ENCODE measurements at places on chromosomes 1 and 21. TPM values are rescaled to one million over a fixed set of nuclear protein-coding genes. Genes with fewer than 3 reads are reported as not detected.
A peak's percentile ranks its signal among the peaks of the same experiment; 100 is the strongest.

DNA sequence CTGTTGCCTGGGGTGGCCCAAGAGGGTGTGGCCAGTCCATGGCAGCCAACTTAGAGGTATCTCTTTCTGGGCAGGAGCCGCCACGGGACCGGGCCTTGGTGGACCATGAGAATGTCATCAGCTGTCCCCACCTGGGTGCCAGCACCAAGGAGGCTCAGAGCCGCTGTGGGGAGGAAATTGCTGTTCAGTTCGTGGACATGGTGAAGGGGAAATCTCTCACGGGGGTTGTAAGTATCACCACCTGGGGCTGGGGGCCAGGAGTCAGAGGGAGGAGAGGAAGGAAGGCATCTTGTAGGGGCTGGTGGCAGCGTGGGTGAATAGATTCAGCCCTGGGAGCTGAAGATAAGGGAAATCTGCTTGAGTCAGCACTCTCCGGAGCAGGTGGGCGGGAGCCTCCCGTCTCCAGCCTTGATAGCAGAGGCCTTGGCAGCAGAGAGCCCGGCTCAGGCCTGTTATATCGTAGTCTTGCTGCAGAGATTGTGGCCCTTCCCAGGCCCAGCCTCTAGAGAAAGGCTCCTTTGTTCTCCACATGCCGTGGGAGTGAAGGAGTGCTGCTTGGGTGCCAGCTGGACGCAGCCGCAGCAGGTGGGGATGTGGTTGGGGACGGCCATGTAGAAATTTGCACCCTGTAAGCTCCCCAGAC, 25.4 kb downstream of the PHGDH start:
- DNase-seq: no peak

GRCh38 chr21:41612674-41613532, 104.9 kb upstream of the TMPRSS2 start:
- peak; percentile 17 for DNase-seq

GRCh38 chr1:56199956-56200355, 379.4 kb downstream of the PLPP3 start:
- no peak for DNase-seq

GRCh38 chr1:33331444-33332356, 10.8 kb upstream of the A3GALT2 start:
- no peak for DNase-seq

DNA sequence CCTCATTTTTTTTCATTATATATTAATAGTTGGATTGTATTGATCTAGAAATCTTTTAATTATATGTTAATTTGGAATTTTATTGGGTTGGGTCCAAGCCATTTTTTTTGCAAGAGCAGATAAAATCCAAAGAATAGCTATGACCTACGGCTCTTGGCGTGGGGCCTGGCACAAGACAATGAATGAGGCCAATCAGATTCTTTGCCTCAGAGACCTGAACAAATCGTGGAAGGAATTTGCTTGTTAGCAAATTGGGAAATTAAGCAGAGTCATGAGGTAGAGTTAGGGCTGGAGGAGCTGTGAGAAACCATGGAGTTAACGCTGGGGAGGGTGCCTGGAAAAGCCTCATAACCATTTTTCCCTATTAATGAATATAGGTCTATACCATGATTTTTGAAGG, 40.1 kb downstream of the CAMSAP2 start:
- no peak for DNase-seq

GRCh38 chr1:157313240-157313807, 175.1 kb upstream of the ETV3 start:
- no peak for DNase-seq

DNA sequence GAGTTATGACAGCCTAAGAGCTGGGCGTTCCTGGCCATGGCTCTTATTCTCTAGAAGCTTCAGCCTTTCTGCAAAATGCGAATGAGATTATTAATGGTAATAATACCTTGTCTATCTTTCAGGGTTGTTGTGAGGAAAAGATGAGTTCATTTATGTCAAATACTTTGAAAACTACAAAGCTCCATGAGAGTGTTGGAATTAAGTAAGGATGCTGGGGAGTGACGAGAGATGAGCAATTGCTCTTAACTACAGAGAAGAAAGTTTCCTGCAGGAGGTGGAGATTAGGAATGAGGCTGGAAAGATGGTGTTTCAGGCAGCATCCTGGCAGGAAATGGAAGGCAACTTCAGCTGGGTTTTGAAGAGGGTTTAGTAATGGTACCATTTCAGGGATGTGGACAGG, 124.2 kb downstream of the CACNA1E start:
- no peak for DNase-seq

- DNase-seq: no peak
Observed at GRCh38 chr21:34850166-34850690, 181.4 kb downstream of the CLIC6 start.

GRCh38 chr1:226734611-226735153, 4.4 kb downstream of the ITPKB start:
- no peak for DNase-seq

DNA sequence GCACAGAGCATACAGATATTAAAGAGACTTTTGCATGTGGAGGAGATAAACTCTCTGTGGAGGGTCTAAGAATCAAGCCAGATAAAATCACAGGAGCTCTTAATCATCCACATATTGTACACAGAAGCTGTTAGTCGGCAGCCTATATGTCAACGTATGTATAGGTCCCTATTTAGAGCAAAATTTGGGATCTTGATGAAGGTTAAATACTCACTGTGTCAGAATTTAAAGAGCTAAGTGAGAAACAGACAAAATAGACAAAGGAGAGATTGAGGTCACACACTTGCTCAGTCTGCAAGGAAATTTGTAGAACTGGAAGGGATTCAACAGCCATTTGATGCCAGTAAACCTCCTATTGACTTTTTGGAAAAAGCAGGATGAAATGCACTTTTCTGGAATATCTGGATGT, 4.1 kb upstream of the IRF2BP2 start:
- no peak for DNase-seq

DNA sequence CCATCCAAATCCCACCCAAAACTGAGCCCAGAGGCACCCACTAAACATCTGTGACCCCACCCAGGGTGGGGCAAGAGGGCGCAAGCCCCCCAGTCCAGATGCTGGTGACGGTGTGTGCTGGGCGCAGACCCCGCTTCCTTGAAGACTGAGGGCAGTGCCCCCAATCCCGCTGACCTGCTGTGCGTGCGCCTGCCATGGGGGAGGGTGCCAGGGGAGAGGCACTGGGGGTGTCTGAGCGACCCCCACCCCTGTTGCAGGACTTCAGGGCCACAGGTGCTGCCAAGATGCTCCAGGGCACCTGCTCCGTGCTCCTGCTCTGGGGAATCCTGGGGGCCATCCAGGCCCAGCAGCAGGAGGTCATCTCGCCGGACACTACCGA, 13.3 kb downstream of the COL6A2 start:
- no peak for DNase-seq

DNA sequence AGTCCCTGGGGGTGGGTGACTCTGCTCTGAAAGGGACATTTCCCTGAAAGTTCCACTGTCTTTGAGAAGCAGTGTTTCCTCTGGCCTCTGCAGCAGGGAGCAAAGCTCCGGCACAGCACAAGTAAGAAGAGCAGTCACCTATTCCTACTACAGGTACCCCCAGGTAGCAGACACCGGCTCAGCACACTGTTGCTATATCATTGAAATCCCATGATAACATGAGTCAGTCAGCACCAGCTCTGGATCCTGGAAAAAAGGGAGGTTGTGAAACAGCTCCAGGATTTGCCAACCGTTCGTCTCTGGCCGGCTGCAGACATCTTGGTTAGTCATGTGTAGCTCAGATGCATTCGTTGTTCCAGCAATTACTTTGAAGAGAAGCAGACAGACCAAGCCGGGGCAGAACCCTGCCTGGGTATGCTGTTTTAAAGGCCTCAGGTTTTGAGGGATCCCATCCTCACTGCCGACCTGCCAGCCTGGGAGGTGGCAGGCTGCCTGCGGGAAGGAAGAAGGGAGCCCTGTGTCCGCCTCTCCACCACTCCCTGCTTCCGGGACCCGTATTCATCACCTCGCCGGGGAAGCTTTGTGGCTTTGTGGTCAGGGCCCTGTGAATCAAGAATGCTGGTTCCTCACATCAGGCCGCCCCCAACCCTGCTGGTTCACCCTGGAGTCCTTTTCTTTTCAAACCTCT, 139.2 kb downstream of the CLIC6 start:
- peak; percentile 55 for DNase-seq

DNA sequence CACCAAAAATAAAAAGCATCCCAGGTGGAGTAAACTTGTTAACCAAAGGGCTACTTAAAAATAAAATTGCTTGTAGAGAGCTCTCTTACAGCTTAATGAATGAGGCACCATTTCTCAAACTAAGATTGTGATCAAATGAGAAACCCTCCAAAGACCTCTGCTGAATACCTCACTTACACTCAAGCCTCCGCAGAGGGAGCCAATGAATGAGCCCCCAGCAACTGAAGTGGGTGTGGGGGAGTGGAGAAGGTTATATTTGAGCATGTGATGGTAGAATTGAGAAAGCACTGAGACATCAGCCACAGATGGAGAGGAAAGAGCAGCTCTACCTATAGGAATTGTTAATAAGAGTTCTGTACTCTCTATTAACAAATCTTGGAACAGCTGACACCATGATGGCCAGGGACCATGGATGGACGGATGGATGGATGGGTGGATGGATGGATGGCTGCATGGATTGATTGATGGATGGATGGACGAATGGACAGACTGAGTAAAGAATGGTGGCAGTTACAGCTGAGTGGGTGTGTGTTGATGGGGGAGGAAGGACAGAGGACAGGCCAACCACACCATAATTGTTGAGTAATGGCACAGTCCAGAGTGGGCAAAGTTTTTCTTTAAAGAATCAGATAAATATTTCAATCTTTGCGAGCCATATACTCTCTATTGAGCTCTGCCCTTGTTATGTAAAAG, 20.3 kb upstream of the TIAM1 start:
- no peak for DNase-seq

GRCh38 chr21:31573217-31573616, 86.3 kb upstream of the SOD1 start:
- no peak for DNase-seq

GRCh38 chr1:182279302-182279701, 112.3 kb downstream of the GLUL start:
- no peak for DNase-seq

GRCh38 chr1:28291711-28292110, 32.4 kb downstream of the SESN2 start:
- no peak for DNase-seq

- no peak for DNase-seq
Observed at GRCh38 chr1:82445827-82446226, 645.1 kb downstream of the ADGRL2 start.

DNA sequence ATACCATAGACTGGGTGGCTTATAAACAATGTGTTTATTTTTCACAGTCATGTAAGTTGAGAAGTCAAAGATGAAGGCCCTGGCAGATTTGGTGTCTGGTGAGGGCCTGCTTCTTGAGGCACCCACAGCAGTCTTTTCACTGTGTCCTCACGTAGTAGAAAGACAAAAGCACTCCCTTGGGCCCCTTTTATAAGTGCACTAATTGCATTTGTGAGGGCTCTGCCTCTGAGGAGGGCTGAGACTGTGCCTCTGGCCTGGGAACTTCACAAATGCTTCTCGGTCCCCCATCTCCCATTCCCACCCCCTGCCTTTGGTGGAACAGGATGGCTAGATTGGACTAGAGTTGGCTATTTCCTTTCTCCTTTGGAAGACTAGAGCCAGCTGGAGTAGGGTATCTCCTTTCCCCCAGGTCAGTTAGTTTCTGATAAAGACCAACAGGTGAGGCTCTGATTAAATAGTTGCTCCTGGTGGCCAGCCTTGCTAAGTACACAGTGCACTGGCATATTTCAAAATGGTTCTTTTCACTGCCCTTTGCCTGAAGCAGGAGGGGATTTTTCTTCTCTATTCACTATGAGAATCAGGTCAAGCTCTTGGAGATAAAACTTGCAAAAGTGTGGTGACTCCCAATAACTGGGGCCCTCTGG, 82.9 kb downstream of the PLPPR4 start:
- no peak for DNase-seq

DNA sequence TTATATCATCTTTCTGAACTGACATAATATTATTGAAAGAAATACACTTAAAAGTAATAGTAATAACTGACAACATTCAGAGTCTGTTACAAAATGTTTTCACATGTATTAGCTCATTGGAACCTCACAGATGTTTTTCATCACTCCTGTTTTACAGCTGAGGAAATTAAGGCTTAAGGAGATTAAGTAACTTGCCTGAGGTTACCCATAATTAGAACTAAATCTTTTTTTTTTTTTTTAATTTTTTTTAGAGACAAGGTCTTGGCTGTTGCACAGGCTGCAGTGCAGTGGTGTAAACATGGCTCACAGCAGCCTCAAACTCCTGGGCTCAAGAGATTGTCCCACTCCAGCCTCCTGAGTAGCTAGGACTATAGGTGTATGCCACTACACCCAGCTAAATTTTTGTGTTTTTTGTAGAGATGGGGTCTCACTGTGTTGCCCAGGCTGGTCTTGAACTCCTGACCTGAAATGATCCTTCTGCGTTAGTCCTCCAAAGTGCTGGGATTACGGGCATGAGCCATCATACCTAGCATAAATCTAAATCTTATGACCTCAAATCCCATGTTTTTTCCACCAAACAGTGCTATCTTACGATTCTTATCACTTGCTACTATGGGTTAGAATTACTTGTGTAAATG, 64.7 kb upstream of the MACF1 start:
- DNase-seq: no peak

DNA sequence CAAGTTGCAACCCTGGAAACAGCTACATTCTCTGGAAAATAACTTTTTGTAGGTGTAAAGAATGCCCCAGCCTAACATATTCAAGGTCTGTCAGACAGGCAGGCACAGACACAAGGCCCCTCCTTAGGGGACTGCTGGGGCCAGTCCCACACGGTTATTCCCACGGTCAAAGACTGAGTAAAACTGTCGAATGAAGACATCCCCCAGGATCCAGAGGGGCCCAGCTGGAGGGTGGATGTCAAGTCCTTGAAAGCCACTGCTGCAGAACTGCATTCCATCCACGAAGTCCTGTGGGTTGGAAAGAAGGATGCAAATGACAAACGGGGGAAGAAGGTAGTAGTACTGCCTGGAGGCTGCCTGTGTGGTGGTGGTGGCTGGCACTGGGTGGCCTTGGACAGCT, 6.9 kb upstream of the RAB7B start:
- DNase-seq: no peak

ZBTB8A gene
- 5.7 TPM for total RNA-seq

MAB21L3 gene
- not detected for total RNA-seq

CYP4A11 gene
- total RNA-seq: not detected

SPATA6 gene
- total RNA-seq: 1.2 TPM

CDC7 gene
- 1.2 TPM for total RNA-seq

NFASC gene
- total RNA-seq: under 0.01 TPM

HMCN1 gene
- 13.3 TPM for total RNA-seq

NBPF1 gene
- total RNA-seq: 20.2 TPM

MYOG gene
- total RNA-seq: not detected

MASP2 gene
- not detected for total RNA-seq

C1orf21 gene
- total RNA-seq: 2.8 TPM

CEP350 gene
- total RNA-seq: 46.6 TPM

MSH4 gene
- 0.22 TPM for total RNA-seq
